D341Med (cell line): ENCODE measurements at places on chromosomes 6 and 20.

DNA sequence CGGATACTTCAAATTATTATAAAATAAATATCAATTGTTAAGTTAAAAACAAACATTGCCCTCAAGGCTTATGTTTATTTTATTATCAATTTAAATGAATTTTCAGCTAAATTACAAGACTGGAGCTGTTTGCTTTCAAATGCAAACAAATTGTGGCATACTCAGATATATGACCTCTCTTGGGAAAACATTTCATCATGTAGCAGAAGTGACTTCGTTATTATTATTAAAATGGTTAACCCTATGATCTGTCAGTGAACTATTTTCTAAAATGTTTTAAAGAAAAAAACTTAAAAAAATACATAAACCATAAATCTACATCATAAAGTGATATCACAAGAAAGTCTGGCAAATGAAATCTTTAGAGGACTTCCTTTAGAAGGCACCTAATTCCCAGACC is 72.5 kb downstream of the MAN1A1 start:
- DNase-seq, result no peak

GRCh38 chr20:37314099-37314498 is 24.6 kb downstream of the MANBAL start:
- no peak for DNase-seq

DNA sequence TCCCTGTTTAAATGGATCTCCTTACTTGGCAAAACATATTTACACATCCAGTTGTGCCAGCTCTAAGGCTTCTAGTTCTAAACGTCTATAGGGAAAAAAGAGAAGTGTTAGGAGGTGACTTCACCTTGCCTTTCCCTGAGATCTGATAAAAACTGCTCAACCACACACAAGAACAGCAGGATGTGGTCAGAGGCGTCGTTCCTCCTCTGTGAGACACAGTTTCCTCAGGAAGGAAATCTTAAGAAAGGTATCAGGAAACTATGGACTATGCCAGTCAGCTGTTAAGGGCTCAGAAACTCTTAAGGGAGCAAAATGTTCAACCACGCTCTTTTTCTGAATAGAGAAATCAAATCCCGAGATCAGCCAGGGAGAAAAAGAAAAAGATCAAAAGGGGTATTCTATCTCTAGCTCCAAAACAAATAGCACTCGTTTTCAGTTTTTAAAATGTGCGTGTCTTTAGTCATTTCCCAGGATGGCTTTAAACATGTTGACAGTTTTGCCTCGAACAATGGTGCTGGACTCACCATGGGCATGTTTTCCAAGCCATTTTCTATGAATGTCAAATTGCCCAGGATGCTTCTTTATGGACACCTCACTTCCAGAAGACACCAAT is 154.5 kb downstream of the HACE1 start:
- DNase-seq, result no peak

DNA sequence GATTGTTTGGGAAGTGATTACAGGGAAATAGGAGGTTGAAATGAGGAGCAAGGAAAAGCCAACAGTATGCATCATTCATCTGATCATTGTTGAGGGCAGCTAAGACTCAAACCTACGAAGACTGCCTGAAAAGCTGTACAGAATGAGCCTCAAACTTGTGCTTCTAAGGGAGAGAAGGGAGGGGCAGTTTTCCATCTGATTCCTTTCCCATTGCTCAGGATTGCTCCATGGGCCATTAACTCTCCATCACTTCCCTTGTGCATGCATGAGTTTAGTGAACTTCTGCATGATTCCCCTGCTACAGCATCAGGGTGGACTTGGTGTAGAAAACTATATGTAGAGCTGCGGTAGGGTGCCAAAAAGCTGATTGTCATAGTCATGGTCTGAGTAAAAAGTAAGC is 742.7 kb upstream of the SLC35B3 start:
- DNase-seq, result no peak

DNA sequence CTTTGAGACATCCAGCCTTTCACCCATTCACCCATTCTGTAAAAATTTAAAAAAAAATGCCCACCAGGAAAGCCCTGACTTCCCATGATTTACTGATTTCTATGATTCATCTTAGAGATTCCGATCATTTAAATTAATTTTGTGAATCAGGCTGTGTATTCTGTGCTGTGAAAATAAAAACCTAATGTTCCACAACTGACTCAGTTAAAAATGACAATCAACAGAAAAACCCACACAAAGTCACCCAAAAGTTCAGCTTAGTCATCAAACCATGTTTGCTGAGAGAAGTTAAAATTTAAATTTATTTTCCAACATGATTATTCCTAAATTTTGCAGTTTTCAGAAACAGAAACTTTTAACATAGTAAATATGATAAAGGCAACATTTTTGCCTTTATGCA is 509.9 kb downstream of the TENT5A start:
- DNase-seq, result no peak

- DNase-seq, result peak; percentile 52
Measured at GRCh38 chr20:41249411-41250281, 67.9 kb downstream of the ZHX3 start.

DNA sequence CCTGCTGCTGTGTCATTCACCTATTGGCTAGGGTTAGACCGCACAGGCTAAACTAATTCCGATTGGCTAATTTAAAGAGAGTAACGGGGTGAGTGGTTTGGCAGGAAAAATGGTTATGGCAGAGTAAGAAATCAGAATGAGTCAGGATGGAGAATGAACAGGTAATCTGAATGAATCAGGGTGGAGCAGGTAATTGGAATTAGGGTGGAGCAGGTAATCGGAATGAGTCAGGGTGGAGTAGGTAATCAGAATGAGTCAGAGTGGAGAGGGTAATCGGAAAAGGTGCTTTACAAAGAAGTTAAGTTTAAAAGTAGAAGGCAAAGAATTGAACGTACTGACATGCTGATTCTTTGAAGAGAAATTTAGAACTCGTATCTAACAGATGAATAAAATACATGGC is 11.7 kb downstream of the SLC35A1 start:
- no peak for DNase-seq

DNA sequence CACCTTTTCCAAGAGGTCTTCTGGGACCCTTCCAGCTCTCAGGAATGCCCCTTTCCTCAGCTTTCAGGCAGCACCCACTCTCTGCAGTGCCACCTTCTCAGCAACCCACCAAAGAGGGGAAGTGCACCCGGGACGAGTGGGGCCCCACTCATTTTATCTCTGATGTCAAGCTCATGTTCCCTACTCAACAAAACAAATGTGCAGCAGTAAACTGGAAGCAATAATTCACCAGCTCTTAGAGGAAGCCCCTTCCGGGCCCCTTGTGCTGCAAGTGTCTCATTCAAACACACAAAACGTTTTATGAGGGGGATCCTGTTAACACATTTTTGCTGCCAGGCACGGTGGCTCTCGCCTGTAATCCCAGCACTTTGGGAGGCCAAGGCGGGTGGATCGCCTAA is 13.6 kb downstream of the GFOD1 start:
- no peak for DNase-seq

GRCh38 chr6:120924214-120924613 is 410.1 kb downstream of the TBC1D32 start:
- DNase-seq, result no peak

DNA sequence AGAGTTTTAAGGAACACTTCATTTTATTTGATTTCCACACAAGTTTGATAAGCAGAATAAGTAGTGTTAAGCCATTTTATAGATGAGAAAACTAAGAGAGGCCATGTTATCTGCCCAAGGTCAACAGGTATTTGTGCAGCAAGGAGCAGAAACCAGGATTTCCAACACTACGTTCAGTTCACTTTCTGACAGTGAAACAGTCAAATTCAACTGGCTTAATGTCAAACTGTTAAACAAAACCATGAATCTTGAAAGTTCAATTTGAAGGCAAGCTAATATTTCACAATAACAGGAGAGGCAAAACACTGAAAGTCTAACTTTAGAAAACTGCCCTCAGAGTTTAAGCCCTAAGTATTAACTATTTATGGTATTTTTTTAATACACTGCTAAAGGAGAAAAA is 32.6 kb downstream of the DTNBP1 start:
- no peak for DNase-seq

GRCh38 chr6:158999154-158999665 is 792 bp downstream of the RSPH3 start:
- no peak for DNase-seq

DNA sequence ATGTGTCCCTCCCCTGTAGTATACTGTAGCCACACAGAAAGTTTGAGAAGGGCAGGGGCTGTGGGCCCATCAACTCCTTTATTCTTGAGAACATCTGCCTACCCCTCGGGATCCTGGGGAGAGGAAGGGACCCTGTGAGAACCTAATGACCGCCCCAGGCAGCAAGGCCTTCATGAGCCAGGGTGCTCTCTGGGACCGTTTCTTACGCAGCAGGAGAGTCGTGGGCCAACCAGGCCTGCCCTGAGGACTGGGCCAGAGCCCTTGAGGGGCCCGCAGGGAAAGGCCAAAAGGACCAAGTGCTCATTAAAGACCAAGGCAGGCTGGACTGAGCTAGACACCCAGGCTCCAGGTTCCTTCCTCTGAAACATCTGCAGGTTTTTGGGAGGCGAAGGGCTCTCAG is 5.2 kb downstream of the SGK2 start:
- no peak for DNase-seq

DNA sequence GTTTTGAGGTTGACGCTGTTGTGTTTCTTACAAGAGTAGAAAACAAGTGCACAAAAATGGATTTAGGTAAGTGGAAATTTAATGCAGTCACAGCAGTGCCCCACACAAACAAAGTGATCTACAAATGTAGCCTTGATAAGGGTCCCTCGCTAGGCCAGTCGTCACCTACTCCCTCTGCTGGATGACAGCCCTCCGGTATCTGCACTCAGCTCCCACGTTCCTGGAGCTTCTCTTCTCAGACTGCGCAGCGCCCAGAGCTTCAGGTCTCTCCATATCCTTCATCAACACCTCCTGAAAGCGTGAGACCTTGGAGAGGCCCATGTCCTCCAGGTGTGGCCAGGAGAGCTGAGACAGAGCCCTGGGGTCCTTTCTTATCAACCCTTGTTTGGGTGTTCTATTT is 58.3 kb upstream of the MAP3K4 start:
- DNase-seq, result no peak

GRCh38 chr6:85544776-85545175 is 48.9 kb downstream of the SNX14 start:
- DNase-seq, result no peak

DNA sequence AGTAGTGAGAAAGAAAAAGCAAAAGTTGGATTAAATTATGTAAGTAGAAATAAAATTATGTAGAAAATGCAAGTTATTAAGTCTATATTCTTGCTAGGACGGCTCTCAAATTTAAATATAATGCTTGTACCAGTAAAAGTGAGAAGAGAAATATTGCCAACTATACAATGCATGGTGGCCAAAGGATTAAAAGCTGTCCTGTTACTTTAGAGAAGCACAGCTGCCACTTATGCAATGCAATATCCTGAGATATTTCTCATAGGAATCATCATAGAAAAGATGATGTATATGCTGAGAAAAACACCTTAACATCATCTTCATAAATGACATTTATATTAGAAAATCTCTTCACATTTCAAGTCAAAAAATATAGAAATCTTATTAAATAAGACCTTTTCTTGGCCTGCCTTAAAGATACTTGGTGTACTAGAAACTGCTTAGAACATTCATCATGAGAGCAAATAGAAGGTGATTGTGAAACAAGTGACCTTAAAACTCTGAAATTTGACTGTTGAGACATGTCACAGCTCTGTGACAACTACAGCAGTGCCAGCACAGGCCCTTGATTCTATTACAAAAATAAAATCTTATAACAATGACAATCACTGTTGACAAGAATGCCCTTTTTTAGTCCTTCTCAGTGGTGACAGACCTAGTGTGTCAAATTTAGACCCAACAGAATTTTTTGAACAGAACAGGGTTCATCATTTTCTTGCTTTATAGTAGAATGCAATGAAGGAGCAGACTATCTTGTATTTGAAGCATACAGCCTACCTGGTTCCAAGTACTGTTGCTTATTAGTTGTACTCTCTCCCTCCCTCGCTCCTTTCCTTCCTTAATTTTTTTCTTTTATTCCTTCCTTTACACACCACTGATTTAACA is 173.1 kb downstream of the CLVS2 start:
- DNase-seq, result no peak

GRCh38 chr6:40626886-40627285 is 39.7 kb upstream of the LRFN2 start:
- no peak for DNase-seq

DNA sequence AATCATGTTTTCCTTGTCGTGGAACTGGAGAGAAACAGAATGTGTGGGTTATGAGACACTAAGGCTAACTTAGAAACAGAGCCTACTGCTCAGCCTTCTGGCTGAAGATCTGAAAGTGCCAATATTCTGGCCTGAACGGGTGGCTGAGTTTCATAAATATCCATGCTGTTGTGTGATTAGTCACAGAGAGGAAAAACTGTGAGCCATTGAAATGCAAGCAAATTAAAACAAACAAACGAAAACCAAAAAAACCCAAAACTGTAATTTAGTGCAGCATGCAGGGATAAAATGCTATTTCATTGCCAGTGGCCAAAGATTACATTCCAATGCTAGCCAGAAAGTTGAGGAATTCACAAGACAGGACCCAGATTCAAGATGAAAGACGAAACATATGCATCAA is 315.1 kb downstream of the UBE3D start:
- DNase-seq, result no peak

GRCh38 chr6:44699851-44700250 is 312.3 kb downstream of the CDC5L start:
- no peak for DNase-seq

- DNase-seq, result no peak
Measured at GRCh38 chr6:148435386-148435785, 92.7 kb downstream of the SASH1 start.

DNA sequence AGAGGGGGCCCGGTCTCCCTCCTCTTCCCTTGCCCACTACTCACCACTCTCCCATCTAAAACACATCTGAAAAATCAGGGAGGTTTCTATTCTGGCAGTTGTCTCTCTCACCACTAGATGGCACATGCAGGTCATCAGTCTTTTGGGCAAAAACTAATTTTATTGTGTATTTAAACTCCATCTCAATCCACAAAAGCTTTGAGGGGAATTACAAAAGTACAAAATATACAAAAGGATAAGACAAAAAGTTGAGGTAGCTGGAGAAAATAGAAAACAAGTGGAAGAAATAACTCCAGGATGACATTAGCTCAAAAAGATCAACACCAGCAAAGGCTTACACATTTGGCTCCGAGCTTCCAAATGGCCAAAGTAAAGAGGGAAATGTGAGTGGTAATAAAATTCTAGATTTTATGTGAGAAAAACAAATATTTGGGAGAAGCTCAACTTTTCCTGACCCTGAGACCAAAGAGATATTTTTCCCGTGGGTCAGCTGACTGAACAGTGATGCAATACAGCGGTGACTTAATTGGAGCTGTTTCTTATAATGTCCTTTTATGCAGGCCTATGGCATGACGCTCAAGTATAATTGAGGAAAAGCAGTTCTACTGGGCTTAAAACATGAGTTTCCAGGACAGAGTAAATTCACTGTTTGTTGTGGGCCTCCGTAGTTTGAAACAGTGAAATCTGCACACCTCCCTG is 79.8 kb upstream of the CHD6 start:
- DNase-seq, result peak; percentile 53

GRCh38 chr20:51529758-51530157 is 12.8 kb downstream of the NFATC2 start:
- DNase-seq, result no peak
